ENCODE measurements at places on chromosomes 3 and 15.

GRCh38 chr3:127304121-127304744 is 16.4 kb upstream of the PRR20G start:
- DNase-seq = no peak

GRCh38 chr15:50055332-50055731 is 63.7 kb downstream of the ATP8B4 start:
- peak; percentile 96 for DNase-seq

GRCh38 chr3:40310705-40311104 is 1.2 kb downstream of the EIF1B start:
- peak; percentile 63 for DNase-seq

GRCh38 chr3:56725175-56725574 is 42.1 kb upstream of the TASOR start:
- no peak for DNase-seq

- DNase-seq = peak; percentile 48
Measured at GRCh38 chr3:42936157-42936981, 30.4 kb downstream of the ZNF662 start.

DNA sequence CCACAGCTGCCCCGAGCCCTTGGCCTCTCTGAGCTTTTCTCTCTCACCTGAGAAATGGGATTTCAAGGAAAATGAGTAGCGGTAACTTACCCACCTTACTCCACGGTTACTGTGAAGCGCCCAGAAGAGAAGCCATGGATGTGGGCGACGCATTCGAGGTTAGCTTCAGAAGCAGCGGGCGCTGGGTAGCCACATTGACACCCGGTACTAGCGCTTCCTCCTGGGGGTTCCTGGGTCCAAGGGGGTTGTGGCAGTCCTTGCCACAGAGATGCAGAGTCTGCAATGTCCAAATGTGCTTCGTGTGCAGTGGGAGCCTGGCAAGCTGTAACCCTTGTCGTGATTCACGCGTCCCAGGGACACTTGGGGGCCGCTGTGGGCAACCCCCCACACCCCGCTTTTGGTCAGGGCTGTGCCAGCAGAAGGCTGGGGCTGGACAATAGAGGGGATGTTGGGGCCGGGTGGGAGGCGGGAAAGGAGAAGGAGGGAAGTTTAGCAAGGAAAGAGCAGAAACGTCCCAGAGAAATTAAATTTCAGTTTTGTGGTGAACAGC is 41.4 kb upstream of the FURIN start:
- no peak for DNase-seq

- DNase-seq = no peak
Measured at GRCh38 chr15:85597155-85597815, 197.4 kb downstream of the KLHL25 start.

DNA sequence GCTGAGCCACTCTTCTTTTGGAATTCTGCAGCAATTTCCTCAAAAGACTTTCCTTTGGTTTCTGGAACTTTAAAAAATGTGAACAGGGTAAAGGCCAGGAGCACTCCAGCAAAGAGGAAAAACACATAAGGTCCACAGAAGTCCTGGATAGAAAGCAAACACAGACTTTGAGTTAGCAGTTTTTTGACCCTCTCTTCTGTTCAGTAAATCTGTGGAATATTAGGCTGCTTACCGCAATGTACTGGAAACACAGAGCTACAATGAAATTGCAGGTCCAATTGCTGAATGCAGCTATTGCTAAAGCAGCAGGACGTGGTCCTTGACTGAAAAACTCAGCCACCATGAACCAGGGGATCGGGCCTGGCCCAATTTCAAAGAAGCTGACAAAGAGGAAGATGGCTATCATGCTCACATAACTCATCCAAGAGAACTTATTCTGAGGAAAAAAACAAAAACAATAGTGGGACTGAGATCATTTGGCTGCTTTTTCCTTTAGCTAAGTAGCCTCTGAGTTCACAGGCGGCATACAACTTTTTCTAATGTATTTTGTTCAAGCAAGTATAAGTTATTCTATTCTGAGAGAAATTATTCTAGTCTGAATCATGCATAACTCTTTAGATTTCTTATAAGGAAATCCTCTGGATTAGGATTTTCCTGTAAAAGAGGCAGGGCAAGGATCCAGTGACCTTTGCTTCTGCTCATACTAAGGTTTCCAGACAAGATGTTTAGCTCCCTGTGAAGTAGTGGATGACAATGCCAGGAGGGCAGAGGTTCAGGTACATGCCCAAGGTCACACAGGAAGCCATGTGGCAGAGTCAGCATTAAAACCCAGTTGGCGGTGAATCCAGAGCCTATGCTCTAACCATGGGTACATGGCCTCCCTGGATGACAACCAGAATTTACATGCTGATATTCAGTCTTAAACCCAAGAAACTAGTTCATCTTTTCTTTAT is 28.3 kb downstream of the SLC2A2 start:
- DNase-seq = peak; percentile 52

- peak; percentile 66 for DNase-seq
Measured at GRCh38 chr3:139934613-139935015, 371 bp upstream of the CLSTN2 start.

- DNase-seq = peak; percentile 51
Measured at GRCh38 chr15:88912500-88912921, 668 bp downstream of the MFGE8 start.

GRCh38 chr15:38017721-38018120 is 83.3 kb downstream of the TMCO5A start:
- no peak for DNase-seq

DNA sequence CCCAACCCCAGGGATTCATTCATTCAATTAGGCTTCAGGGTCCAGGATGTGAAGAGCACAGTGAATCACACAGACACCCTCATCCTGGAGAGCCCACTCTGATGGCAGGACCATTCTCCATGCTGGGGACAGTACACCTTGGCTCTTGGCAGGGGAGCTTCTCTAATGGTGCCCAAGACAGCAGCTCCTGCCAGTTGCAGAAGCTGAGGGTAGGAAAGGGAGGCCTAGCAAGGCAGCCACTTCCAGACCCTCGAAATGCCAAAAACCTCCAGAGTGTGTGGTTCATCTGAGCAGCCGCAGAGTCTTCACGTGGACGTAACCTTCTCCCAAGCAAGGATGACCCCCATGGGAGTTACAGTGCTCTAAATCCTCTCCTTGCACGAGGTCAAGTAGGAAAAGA is 186.2 kb downstream of the XXYLT1 start:
- no peak for DNase-seq

DNA sequence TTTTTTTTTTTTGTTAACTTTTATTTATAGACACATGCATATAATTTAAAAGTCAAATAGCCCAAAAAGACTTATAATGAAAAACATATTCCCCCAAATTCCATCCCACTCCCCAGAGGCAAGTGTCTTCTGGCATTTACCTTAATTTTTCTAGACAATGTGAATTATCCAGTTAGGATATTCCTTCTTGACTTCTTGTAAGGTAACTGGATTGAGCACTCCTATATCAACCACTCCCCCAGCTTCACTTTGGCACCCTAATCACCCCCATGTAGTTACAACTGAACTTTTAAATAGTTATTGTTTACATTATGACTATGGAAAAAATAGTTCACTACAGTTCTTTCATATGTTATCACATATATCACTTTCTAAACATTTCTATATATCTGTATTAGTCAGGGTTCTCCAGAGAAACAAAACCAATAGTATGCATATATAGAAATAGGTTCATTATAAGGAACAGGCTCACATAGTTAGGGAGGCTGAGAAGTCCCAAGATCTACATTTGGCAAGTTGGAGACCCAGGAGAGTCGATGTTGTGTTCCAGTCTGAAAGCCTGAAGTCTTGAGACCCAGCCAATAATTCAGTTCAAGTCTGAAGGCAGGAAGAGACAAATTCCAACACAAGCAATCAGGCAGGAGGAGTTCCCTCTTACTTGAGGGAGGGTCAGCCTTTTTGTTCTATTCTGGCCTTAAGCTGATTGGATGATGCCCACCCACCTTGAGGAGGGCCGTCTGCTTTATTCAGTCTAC is 175.8 kb downstream of the THSD4 start:
- peak; percentile 56 for DNase-seq

GRCh38 chr3:33063651-33064051 is 33.3 kb downstream of the GLB1 start:
- peak; percentile 28 for DNase-seq

- peak; percentile 80 for DNase-seq
Measured at GRCh38 chr15:96121086-96121920, 209.2 kb upstream of the NR2F2 start.

- no peak for DNase-seq
Measured at GRCh38 chr3:86254480-86254879, 736.5 kb downstream of the VGLL3 start.

DNA sequence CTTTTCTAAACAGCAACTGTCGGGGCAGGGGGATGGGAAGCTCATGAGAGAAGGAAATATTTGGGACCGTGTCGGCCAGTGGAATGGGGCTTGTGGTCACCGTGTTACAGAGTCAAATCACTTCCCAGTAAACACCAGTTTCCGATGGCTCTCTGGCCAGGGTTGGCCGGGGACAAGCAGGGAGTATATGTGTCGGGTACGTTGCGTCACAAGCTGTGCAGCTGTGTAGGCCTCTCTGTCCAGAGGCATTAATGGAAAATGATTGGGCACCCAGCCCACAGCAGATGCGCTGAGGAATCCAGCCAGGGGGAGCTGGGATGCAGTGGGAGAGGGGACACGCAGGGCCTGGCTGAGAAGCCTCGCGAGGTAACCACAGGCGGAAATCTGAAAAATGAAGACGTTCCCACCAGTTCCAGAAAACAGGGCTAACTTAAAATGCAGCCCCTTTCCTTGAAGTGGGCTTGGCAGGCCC is 15.8 kb upstream of the ALDH1A3 start:
- DNase-seq = no peak

GRCh38 chr15:50549326-50549725 is 2.9 kb upstream of the USP50 start:
- no peak for DNase-seq

DNA sequence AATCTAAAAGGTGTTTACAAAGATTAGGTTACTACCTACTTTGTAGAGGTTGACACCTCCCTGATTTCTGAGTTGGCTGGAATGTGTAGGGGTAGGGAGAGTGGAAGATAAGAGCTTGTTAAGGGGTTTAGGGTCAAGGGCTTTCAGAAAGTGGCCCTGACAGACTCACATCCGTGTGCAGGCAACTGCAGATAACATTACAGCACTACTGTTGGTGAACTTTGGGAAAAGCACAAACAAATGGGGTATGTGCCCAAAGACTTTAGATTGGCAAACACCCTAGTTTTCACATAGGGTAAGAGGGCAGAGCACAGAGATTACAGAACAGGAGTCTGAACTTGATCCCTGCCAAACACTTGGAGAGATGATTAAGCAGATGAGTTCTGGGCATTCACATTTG is 375.7 kb downstream of the EPHB1 start:
- DNase-seq = no peak

DNA sequence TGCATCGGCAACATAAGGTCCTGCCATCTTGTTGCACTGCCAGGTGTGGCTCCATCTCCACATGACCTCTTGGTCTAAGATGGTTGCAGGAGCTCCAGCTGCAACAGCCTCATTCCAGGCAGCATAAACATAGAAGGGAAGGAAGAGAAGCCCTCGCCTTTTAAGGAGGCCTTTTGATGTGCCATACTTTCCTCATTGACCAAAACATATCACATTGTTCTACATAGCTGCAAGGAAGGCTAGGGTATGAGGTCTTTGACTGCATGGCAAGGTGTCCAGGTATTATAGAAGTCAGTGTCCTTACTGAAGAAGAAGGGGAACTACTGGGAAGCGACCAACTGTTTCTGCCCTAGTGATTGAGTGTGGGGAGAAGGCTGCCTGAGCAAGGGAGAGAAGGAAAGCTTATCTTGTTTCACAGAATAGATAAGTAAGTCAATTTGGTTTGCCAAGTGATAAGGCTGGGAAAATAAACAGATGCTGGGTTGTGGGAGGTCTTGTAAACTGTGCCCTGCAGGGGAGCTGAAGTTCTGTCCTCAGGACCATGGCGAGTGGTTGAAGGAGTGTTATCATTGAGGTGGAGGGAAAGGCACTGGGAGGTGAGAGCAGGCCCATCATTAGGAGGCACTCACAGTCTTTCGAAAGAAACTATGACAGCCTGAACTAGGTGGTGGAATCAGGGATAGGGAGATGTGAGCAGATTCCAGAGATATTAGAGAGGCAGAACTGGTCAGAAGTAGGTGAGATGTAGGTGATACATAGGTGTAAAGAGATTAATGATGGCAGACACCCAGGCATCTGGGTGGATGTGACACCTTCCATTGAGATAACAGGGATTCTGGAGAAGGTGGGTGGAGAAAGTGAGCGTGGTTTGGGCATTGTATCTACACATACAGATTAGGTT is 93.8 kb upstream of the IGF1R start:
- DNase-seq = no peak

DNA sequence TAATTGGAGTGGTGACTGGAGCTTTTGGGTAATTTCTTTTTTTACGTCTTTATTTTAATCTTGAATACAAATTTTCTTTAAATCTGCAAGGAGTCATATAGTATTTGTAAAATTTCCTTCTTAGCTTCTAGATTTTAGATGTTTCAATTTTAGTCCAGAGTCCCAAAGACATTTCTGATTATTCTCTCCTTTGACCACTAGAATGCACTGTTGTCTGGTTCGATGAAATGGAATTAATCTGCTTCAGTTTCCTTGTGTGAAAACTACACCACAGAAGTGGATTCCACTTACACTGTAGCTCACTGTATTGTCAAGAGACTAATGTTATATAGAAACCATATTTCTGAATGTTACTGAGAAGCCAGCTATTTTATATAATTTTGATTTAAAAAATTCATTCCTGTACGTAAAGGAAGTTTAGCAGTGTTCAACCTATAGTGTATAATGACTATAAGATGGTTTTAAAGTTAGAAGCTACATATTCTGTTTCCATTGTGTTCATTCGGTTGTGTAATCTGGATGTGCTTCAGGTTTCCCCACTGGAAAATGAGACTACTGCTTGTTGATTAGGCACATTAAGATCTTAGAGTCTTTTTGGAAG is 6.1 kb downstream of the GRAMD1C start:
- DNase-seq = peak; percentile 69

DNA sequence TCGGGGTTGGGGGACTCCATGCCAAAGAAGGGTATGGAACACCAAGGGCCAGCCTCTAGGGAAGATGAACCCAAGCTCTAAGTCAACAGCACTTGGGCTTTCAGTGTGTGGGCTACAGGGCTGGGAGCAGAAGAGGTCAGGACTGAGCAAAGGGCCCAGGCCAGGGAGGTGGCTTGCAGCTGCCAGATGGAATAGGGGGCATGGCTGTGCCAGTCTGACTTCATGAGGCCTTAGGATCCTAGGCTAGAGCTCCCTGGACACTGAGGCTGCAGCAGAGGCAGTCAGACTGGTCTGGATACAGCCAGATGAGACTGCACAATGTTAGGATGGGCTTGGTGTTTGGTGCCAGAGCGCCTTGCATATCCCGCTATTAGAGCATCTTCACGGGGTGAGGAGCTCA is 3.8 kb downstream of the RASGRF1 start:
- DNase-seq = no peak

DNA sequence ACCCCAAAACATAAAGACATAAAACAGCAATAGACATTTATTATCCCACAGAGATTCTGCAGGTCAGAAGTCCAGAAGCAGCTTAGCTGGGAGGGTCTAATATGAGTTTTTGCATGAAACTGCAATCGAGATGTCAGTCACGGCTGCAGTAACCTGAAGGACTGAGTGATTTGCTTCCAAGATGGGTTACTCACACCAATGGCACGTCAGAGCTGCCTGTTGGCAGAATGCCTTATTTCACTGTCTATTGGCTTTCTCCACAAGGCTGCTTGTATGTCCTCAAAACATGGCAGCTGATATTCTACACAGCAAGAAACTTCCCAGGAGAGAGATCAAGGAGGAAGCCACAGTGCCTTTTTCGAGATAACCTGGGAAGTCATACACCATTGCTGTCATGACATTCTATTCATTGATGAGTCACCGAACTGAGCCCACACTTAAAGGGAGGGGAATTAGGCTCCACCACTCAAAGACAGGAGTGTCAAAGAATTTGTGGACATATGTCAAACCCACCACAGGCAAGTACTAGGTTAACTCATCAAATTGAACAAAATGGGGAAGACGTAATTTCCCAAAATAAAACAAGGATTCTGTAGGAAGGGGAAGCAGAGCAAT is 122.2 kb downstream of the SYNPR start:
- DNase-seq = peak; percentile 7

Measured in choroid plexus epithelial cell (primary cell).